ENCODE measurements at places on chromosomes 3 and 15.

DNA sequence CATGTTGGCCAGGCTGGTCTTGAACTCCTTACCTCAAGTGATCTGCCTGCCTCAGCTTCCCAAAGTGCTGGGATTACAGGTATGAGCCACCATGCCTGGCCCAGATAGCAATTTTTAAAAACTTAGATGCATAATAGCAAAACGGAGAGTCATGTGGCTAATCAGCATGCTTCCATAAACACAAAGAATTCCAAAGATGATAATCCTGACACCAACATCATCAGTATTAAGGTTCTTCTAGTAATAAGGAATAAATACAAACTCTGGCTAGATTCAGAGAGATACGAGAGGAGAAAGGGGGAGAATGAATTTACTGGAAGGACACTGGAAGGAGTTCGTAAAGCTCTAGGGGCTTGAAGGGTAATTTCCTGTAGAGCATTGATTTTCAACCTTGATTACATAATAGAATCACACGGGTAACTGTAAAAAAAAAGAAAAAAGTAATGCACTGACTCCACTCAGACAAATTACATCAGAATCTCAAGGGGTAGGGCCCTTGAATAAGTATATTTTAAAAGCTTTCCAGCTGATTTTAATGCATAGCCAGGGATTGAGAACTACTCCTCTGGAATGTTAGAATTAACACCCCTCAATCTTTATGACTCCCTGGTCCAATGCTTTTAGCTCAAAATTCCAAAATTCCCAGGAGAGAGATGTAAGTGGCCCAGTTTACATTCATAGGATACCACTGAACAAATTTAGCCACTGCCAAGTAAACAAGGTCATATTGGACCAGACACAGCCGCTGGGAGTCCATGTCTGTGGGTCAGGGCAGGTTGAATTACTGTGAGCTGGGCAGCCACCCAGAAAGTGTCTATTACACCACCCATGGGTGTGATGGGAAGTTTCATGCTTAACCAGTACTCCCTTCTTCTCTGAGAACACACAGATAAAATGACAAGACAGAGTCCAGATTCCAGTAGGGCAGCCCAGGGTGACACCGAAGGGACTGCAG lies 243.9 kb downstream of the TBL1XR1 start:
- peak; percentile 39 for DNase-seq

- no peak for DNase-seq
These were observed 124.2 kb downstream of the EEFSEC start for GRCh38 chr3:128277378-128278069.

DNA sequence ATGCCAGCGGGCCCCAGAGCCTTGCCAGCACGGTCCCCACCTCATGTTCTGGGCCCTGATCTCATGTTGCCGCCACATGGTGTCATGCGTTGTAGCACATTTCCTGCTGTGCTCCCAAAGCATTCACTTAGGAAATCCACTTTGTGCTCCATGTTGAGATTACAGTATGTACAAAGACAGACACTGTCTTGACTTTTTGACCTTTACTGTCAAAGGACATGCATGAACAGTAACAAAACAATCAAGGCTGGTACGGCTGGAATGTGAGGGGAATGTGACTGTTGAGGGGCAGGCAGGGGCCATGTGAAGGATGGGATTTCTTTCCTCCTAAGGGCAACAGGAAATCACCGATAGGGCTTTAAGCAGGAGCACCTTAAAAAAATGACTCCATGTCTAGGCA lies 53.3 kb upstream of the RPL32 start:
- DNase-seq: no peak

- DNase-seq: no peak
These were observed 248.1 kb upstream of the TRIM42 start for GRCh38 chr3:140429791-140430190.

GRCh38 chr3:122918576-122919290 lies 108.8 kb downstream of the SEMA5B start:
- no peak for DNase-seq

DNA sequence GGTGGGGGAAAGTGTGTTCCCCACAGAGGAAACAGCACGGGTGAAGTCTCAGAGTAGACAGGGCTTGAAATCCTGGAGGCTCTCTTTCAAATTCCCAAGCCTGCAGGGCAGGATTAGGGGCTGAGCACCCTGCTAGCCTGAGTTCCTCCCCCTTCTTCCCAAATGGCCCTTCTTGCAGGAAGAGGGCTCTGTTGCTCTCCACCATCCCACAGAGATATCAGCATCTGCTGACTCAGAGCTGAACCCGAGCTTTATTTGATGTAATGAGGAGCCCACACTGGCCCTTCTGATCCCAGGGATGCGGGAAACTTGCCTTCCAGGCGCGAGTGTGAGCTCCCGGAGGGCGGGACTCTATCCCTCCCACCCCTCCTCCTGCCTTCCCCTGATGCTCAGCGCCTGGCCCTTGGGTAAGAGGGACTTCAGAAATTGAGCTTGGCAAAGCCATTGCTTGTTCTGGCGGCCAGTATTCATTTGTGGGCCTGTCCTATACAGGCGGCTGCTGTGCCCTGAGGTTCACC lies 1.4 kb upstream of the STRA6 start:
- peak; percentile 84 for DNase-seq

GRCh38 chr15:100596792-100597191 lies 5.2 kb downstream of the LINS1 start:
- peak; percentile 36 for DNase-seq

- no peak for DNase-seq
These were observed 316.0 kb downstream of the RORA start for GRCh38 chr15:60912984-60913697.

GRCh38 chr3:133376810-133377209 lies 23.0 kb upstream of the BFSP2 start:
- no peak for DNase-seq

- no peak for DNase-seq
These were observed 163.7 kb downstream of the PGPEP1L start for GRCh38 chr15:98843844-98844243.

- DNase-seq: peak; percentile 76
These were observed 3.4 kb downstream of the VILL start for GRCh38 chr3:37993820-37994638.

DNA sequence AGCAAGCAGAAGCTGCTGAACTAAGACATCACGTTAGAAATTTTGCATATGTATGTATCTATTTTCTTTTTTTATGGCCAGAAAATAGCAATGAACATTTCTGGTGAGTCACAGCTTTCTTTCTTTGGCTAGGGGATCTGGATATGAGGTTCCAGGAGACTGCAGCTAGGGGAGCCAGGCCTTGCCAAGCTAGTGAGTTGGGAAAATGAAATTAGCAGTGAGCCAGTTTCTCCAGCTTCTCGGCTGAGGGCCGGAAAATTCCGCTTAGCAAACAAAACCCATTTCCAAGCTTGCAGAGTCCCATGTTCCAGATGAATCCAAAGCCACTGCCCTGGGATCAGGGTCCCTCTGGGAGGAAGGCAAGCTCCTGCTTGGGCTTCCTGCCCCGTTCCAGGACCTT lies 137.6 kb downstream of the SRGAP3 start:
- DNase-seq: no peak

- no peak for DNase-seq
These were observed 462.2 kb downstream of the NSUN3 start for GRCh38 chr3:94525043-94525442.

DNA sequence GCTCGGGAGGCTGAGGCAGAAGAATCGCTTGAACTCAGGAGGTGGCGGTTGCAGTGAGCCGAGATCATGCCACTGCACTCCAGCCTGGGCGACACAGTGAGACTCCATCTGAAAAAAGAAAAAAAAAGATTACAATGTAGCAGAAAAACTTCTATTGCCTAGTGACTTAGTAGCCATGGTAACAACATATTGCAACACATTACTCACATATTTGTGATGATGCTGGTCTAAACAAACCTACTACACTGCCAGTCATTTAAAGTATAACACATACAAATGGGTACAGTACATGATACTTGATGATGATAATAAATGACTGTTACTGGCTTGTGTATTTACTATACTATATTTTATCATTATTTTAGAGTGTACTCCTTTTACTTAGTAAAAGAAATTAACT lies 125.6 kb downstream of the PLOD2 start:
- DNase-seq: no peak

DNA sequence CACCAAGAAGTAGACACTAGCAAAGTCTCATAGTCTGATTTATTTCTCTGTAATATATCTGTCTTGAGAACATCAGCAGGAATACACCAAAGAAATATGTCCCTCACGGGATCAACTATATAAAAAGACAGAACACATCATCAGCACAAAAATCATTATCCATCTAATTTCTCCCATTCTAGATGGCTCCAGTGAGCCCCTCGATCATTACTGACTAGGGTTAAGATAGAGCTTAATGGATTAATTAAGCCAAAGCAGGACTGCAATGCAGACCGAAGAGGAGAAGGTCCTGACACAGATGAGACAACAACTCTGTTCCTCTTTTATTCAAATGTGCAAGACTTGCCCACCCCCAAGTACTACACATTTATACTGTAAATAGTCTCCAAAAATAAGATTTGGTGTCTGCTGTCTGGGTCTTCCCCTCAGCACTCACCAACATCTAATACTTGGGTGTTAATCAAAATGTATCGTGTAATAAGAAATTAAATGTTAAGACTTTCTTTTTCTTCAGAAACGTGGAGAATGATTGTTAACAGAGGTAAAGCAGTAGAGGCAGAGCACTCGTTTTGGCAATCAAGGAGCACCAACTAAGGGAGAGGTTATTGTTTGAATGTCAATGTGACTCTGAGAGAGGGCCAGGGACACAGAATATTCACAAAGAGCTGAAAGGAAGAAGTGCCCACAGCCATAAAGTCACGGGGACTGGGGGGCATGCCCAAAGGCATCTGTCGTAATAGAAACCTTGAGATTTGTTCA lies 133.6 kb downstream of the TIGIT start:
- no peak for DNase-seq

DNA sequence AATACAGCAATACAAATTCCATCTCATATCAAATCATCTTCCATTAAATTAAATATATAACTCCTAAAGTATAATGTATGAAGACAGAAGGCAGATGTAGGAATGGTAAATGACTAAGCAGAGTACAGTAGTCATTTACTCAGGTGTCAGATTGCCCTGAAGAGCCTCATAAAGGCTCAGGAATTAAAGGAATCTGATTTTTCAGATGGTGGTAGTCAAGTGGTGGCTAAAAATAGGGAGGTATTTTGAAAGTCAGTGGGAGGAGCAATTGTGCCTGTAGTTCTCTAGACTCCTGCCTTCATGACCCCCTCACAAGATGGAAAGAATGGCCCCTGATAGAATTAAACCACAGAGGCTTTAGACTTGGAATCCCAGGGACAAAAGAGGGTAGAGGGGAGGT lies 142.7 kb upstream of the SYNPR start:
- no peak for DNase-seq

DNA sequence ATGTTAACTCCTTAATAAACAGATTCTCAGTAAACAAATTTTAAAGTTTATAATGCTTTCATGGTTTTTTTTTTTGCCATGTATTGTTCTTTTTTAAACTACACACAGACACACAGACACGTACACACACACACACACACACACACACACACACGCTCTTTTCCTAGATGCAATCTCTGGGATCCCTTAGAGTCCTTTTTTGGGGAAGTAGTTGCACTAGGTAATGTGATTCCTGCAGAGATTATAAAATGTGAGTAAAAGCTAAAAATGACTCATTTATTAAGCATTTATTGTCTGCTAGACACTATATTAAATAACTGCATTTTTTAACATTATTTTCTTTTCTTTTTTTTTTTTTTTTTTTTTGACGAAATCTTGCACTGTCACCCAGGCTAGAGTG lies 19.9 kb downstream of the NDUFB5 start:
- DNase-seq: no peak

- no peak for DNase-seq
These were observed 184.4 kb downstream of the RORA start for GRCh38 chr15:61044723-61045122.

GRCh38 chr3:57065588-57065987 lies 5.1 kb downstream of the SPATA12 start:
- peak; percentile 20 for DNase-seq

- DNase-seq: no peak
These were observed 266.8 kb downstream of the TLE3 start for GRCh38 chr15:69830876-69831275.

GRCh38 chr15:83733691-83734090 lies 79.8 kb downstream of the ADAMTSL3 start:
- DNase-seq: no peak

GRCh38 chr3:195047536-195047935 lies 223.4 kb downstream of the XXYLT1 start:
- DNase-seq: no peak

DNA sequence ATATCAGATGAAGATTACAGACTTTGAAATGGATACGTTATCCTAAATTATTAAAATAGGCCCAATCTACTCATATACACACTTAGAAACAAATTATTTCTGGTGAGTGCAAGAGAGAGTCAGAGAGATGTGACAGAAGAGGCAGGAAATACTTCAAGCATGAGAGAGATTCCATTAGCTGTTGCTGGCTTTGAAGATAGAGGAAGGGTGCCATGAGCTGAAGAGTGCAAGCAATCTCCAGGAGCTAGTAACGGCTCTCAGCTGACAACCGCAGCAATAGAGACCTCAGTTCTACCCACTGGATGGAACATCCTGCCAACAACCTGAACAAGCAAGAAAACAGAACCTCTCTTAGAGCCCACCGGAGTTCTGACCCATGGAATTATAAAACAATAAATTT lies 270.7 kb upstream of the SLITRK3 start:
- peak; percentile 50 for DNase-seq

- DNase-seq: peak; percentile 78
These were observed 169.1 kb downstream of the GAP43 start for GRCh38 chr3:115792206-115792955.

- peak; percentile 3 for DNase-seq
These were observed 54.2 kb upstream of the MCTP2 start for GRCh38 chr15:94177112-94177511.

- DNase-seq: no peak
These were observed 134.0 kb downstream of the LPP start for GRCh38 chr3:188287762-188288505.

DNA sequence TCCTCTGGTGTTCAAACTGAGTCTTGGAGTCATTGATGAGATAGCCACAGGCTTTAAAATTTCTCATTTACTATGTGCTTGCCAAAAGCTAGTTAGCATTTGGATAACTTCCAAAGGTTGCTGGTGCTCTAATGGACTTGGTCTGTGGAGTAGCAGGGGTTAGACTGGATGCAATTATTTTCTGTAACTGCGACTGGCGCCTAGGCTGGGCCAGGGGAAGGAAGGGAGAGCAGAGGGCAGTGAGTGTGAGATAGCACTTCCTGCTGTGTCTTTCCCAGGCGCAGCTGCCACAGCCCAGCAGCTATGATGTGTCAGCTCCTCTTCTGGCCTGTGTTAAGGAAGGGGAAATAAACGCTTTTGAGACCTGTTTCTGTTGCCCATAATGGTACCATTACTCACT lies 98.6 kb downstream of the MYRIP start:
- DNase-seq: peak; percentile 28

- DNase-seq: peak; percentile 44
These were observed 685.3 kb downstream of the GRM7 start for GRCh38 chr3:7546253-7546652.

GRCh38 chr15:73600413-73601335 lies 32.5 kb downstream of the NPTN start:
- DNase-seq: peak; percentile 15

- no peak for DNase-seq
These were observed 196.8 kb downstream of the XXYLT1 start for GRCh38 chr3:195073866-195074860.

All from astrocyte of the spinal cord (primary cell).